Naive thymus-derived CD4-positive, alpha-beta T cell (primary cell): ENCODE measurements at places on chromosomes 2 and 18. TPM values are rescaled to one million over a fixed set of nuclear protein-coding genes. Genes with fewer than 3 reads are reported as not detected.

DNA sequence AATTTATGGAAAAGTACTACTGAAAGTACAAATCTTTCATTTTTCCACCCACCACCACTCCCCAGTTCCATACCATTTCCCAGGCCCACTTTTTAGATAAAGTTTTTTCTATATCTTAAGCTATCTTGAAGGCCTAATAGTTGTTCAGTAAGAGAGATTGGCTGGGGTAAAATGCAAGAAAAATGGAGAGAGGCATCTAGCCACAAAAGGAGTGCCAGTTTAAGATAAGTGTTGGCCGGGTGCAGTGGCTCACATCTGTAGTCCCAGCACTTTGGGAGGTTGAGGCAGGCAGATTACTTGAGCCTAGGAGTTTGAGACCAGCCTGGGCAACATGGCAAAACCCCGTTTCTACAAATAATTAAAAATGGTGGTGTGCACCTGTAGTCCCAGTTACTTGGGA is 28.6 kb downstream of the NBEAL1 start:
- DNase-seq: no peak

The SLC11A1 gene
- polyA plus RNA-seq: 0.97 TPM

GRCh38 chr2:218849721-218850120 is 9.9 kb upstream of the WNT6 start:
- no peak for DNase-seq

- DNase-seq: no peak
These were observed 27.3 kb downstream of the TIMM21 start for GRCh38 chr18:74175658-74176057.

DNA sequence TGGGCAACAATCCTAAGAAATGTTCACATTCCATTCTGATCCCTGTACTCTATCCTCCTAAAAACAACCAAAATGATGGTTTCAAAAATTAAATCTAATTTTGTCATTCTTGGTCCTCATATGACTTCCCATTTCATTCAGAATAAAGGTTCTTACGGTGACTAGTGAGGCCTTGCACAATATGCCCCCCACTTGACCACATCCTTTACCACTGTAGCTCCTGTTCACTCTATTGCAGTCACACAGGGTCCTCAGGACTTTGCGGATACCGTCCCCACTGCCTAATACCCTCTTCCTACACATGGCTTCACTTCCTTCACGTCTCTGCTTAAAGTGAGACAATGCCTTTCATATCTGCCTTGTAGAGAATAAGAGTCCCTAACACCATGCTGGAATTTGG is 1058.7 kb upstream of the KLHL29 start:
- no peak for DNase-seq

The RGPD3 gene
- not detected for polyA plus RNA-seq

- no peak for DNase-seq
These were observed 307.5 kb downstream of the GALR1 start for GRCh38 chr18:77557046-77557587.

- DNase-seq: no peak
These were observed 70.9 kb upstream of the EML6 start for GRCh38 chr2:54652540-54652939.

GRCh38 chr2:88160517-88160916 is 9.6 kb upstream of the THNSL2 start:
- no peak for DNase-seq

The PROKR1 gene
- polyA plus RNA-seq: not detected

The PAX8 gene
- polyA plus RNA-seq: 1.4 TPM

- no peak for DNase-seq
These were observed 60.7 kb downstream of the COL6A3 start for GRCh38 chr2:237353215-237353614.

The NYAP2 gene
- polyA plus RNA-seq: not detected

- DNase-seq: no peak
These were observed 998 bp upstream of the SLC66A3 start for GRCh38 chr2:11154016-11154922.

The TSPYL6 gene
- polyA plus RNA-seq: not detected

The RABL2A gene
- 14.8 TPM for polyA plus RNA-seq

GRCh38 chr18:24397694-24398368 is at the start of gene OSBPL1A:
OSBPL1A (minus strand) TSS chr18:24397824; CDS start chr18:24377533, 20,291 bp downstream.
- DNase-seq: peak; percentile 68

- DNase-seq: no peak
These were observed 184.8 kb downstream of the LNPK start for GRCh38 chr2:175817221-175817620.

DNA sequence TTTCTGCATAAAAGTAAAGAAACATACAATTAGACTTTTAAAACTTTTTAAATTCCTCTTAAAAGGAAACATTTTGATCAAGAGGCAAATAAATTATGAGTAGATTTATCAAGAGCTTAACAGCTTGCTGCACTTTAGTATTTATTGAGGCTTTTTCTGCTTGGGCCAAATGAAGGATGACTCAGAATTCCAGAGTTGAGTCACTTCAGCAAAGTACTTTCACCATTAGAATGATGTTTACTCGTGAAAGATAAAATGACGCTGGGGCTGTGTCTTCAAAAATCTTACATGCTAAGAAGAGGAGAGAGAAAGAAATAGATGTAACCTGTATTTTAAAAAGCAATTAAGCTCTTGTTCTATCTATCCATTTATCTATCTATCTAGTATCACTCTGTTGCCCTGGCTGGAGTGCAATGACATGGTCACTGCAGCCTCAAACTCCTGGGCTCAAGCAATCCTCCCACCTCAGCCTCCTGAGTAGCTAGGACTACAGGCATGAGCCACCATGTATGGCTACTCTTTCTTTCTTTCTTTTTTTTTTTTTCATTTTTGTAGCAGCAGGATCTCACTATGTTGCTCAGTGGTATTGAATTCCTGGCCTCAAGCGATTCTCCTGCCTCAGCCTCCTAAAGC is 75.3 kb upstream of the RIOK3 start:
- DNase-seq: no peak

The RFX8 gene
- not detected for polyA plus RNA-seq

The LRRC30 gene
- polyA plus RNA-seq: not detected

The VSNL1 gene
- not detected for polyA plus RNA-seq

DNA sequence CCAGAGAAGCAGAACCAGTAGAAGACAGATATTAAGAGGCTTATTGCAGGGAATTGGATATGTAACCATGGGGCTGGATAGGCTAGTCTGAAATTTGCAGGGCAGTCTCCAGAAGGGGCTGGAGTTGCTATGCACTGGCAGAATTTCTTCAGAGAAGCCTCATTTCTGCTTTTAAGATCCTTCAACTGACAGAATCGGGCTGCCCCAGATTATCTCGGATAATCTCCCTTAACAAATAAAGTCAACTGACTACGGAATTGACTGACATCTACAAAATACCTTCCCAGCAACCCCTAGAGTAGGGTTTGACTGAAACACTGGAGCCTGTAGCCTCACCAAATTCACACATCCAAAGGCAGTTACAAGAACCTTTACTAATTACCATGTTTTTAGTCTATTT is 136.4 kb downstream of the SOCS6 start:
- no peak for DNase-seq

The PLB1 gene
- polyA plus RNA-seq: 0.47 TPM

GRCh38 chr18:12295389-12296086 is 12.5 kb upstream of the TUBB6 start:
- DNase-seq: no peak

DNA sequence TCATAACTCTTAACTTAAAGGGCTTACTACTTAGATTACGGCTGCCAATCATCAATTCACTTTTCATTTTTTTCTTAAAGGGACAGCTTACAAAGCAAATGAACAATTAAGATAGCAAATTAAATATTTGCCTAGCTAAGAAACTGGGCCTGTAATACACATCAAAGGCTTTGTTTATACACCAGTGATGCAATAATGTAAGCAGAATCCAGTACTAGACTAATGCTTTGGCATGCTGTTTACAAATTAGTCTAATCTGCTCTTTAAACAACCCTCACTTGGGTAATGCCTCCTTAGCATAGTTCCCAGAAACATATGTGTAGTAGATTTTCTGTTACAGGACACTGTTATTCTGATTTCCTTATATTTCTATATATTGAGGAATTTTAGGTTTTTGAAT is 105.8 kb downstream of the ARHGAP28 start:
- no peak for DNase-seq

GRCh38 chr2:23301136-23301535 is 83.8 kb upstream of the KLHL29 start:
- no peak for DNase-seq

GRCh38 chr2:240200230-240201051 is 60.0 kb upstream of the OTOS start:
- no peak for DNase-seq

The ARHGEF33 gene
- not detected for polyA plus RNA-seq

DNA sequence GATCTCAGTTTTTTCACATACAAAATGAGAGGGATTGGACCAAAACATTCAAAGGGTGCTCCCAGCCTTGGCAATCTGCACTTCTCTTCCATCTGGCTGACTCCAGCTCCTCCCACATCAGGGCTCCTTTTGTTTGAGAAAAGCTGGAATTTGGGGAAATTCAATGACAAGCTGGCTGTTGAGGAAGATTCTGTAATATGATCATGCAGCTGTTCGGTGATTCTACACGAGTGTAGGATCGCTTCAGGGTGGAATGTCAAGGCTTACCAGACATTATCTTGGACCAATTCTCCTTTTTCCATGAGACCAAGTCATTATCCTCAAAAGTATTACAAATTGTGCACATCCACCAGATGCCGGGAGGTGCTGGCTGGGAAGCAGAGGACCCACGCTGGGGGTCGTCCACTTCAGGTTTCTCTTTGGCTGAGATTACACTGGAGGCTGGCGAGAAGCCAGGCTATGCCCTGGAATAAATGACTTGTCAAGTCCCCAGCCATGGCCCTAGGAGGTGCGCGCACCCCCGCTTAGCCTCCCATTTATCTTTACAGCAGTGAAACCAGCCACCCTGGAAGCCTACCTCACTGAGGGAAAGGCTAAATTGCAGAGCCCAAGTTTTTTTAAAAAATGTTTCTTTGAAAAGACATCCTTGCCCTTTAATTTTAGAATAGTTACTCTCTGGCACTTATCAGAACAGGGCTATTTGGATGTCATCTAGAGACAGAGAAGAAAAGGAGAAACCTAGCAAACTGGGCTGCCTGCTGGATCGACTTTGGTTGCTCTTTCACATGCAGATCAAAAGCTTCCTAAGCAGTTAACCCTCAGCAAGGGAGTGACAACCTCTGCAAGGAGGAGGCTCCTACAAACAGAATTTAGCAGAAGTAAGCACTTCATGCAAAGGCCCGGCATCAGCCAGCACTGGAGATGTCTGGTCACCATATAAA is 42.5 kb upstream of the LCLAT1 start:
- DNase-seq: no peak

The MLPH gene
- polyA plus RNA-seq: not detected

The GNLY gene
- 11.1 TPM for polyA plus RNA-seq

DNA sequence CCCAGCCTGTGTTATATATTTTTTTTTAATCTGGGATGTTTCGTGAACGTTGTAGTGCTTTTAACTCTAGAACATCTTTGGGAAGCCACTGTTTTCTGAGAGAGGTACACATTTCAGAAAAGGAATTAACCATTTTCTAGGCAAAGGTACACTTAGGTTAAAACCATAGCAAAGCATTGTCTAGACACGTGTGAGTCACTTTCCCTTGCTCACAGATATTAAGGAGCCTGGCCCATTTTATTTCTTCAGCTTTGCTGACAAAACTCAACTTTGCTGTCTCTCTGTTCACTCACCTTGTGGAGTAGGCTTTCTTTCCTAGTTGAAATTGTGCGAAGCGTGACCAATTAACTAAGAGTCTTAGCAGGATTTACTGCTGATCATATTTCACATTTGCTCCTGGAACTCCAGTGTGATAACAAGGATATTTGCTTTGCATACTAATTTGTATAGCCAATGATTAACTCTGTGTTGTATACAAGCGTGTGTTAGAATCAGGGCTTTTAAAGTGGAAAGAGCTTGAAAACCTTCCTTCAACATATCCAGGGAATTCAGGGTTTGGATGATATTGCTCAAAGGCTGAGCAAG is 215.0 kb upstream of the AGAP1 start:
- DNase-seq: no peak
